ENCODE measurements at places on chromosomes 1 and 21.

- DNase-seq = no peak
These were observed 23.9 kb downstream of the KCNAB2 start for GRCh38 chr1:6069573-6069972.

DNA sequence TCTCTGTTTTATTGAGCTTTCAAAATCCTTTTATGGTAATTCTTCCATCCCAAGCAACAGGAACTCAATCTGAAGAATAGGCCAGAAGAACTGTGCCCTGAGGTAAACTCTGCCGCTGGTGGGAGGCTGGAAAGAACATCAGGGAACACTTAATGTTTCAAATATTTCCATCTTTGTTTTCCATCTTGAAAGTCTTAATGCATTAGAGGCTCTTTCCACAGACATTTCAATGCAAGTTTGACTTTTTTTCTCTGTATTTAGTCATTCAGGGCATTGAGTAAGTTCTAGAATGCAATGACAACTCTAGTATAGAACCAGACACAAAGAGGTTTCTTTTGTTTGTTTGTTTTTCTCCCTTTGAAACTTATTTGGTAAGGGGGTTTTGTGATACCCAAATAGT is 61.5 kb downstream of the KIAA0040 start:
- DNase-seq = no peak

- DNase-seq = peak; percentile 58
These were observed at the start of gene SLC25A24 for GRCh38 chr1:108199781-108200686. Gene SLC25A24, minus strand, starts transcription at chr1:108200343. Its CDS starts 205 bp downstream, at chr1:108200138.

DNA sequence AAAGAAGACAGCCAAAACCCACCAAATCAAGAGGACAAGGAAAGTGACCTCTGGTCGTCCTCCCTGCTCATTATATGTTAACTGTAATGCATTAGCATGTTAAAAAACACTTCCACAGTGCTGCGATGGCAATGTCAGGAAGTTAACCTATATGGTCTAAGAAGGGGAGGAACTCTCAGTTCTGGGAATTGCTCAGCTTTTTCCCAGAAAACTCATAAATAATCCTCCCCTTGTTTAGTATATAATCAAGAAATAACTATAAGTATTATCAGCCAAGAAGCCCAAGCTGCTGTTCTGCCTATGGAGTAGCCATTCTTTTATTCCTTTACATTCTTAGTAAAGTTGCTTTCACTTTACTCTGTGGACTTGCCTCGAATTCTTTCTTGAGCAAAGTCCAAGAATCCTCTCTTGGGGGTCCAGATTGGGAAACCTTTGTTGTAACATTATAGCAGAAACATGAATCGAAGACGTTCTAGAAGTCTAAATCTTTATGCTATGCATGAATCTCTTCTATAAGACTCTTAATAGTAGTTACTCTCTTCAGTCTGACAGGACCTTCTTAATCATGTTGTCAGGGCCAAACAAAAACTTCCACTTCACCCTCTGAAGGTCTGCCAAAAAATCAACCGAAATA is 110.0 kb upstream of the VANGL1 start:
- DNase-seq = no peak

DNA sequence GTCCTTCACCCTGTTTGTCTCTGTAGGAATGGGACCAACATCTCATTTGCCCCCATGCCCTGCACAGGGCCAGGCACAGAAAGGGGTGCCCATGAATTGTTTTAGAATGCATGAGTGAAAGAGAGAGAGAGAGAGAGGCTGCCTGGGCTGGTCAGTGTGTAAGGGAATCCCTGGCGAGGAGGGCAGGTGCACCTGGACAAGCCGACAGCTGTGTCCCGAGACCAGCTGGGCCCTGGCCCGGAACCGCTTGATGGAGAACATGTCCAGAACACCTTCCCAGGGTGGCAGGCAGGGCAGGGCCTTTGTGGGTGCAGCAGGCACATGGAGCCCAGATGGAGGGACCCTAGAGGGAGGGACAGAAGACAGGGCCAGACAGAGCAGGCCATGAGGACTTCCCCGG is 22.7 kb downstream of the SPOCD1 start:
- no peak for DNase-seq

- DNase-seq = no peak
These were observed 35.1 kb downstream of the OLIG1 start for GRCh38 chr21:33105088-33105487.

- DNase-seq = no peak
These were observed 67.3 kb downstream of the VCAM1 start for GRCh38 chr1:100786870-100787269.

- no peak for DNase-seq
These were observed 12.1 kb downstream of the CLCA2 start for GRCh38 chr1:86436041-86436440.

GRCh38 chr21:42406201-42406621 is 2.5 kb downstream of the UBASH3A start:
- DNase-seq = no peak

DNA sequence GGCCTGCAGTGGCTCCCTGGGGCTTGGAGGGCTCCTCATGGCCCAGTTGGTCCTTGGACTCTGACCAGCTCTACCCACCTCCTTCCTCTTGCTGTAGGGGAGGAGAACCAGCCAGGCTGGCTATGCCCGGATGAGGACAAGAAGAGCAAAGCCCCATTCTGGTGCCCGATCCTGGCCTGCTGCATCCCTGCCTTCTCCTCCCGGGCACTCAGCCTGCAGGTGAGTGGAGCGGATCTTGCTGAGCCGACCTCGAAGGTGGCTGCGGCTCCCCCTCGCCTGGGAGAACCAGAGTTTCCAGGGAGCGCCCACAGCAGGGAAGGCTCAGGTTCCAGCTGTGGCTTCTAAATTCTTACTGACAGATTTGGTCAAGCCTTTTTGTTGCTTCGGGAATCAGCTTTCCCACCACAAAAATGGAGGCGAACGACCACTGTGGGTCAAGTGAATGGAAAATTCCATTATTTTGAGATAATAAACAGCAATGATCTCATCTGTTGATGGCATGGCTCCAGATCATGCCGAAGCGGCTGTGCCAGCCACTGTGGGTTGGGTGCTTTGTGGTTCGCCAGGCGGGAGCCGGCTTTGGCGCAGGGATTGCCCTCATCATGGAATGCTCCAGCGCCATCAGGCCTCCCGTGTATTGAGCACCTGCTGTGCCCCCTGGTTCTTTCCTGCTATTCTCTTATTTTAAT is 106.5 kb upstream of the ACTL8 start:
- no peak for DNase-seq

- DNase-seq = no peak
These were observed 666 bp downstream of the CSF3R start for GRCh38 chr1:36481771-36482723.

DNA sequence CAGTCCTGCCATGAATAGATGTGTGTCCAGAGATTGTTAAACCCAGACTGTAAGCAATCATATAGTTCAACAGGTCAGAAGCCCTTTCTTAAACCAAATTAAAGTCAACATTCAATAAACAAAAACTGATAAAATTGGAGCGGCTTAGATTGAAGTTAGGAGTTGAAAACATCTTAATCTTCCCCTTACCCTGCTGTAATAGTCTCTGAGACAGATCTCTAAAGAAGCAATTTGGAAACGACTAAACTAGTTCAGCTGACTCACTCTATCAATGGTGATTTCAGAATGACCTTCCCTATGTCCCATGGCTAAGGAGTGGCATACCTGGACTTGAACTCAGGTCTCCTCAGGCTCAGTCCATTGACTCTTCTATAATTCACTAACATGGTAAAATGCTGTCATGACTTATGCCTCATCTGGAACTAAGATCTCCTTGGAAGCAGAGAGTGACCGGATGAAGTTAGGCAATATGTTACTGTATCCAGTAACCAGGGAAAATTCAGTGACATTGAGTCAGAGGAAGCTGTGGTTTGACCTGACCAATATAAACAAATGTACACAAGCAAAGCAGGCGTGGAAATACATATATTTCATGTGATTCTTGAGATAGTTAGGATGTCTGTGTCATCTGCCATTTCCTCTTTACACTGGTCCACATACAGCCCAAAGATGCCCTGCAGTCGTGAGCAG is 30.1 kb downstream of the SGIP1 start:
- DNase-seq = no peak

- no peak for DNase-seq
These were observed 164.0 kb upstream of the UBE2U start for GRCh38 chr1:64039390-64039926.

- no peak for DNase-seq
These were observed 70.0 kb downstream of the PLD5 start for GRCh38 chr1:242454262-242455051.

GRCh38 chr1:167860231-167860923 is 53.6 kb downstream of the ADCY10 start:
- DNase-seq = no peak

GRCh38 chr1:75613916-75614315 is 3.0 kb upstream of the SLC44A5 start:
- no peak for DNase-seq

DNA sequence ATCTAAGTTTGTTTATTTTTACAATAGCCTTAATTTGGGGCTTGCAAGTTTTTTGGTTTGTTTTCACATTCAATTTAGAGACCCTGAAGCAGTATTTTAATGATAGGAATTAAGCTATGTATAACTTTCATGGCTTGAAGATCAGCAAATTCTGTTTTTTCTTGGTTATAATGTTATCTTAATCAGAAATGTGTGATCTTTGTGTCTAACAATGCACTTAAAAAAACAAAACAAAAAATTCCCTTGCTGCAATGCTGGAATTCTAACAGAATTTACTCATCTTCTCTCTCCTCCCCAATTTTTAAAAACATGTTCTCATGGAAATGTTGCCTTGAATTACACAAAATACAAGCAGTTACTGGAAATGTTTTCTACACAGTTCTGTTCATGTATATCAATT is 113.1 kb downstream of the OLFML2B start:
- no peak for DNase-seq

DNA sequence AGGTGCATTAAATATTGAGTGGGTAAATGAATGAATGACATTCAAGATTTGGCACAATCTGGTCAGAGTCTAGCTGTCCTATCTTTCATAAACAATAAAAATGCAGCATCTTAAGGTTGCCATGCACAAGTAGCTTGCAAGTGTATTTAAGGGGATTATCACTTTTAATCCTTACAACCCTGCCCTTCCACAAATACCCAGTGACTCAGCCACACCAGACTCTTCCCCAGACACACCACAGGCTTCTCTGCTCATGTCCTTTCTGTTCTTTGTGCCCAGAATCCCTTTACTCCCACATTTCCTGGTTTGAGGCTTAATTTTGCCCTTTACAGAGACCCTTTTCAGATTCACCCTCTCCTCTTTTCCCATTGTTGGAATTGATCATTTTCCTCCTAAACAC is 59.8 kb downstream of the KIRREL1 start:
- DNase-seq = no peak

DNA sequence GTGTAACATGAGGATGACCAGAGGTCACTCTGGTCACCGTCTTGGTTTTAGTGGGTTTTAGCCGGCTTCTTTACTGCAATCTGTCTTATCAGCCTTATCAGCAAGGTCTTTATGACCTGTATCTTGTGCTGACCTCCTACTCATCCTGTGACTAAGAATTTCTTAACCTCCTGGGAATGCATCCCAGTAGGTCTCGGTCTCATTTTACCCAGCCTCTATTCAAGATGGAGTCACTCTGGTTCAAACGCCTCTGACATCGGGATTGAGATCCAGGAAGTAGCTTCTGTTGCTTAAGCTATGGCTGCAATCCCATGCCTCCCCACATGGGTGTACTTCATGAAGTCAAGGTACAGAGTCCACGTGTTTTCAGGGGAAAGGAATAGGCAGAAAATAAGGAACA is 19.9 kb downstream of the FMN2 start:
- DNase-seq = no peak

GRCh38 chr1:169201084-169201619 is 94.7 kb downstream of the ATP1B1 start:
- no peak for DNase-seq

GRCh38 chr21:15211491-15212133 is 146.8 kb upstream of the NRIP1 start:
- DNase-seq = no peak

DNA sequence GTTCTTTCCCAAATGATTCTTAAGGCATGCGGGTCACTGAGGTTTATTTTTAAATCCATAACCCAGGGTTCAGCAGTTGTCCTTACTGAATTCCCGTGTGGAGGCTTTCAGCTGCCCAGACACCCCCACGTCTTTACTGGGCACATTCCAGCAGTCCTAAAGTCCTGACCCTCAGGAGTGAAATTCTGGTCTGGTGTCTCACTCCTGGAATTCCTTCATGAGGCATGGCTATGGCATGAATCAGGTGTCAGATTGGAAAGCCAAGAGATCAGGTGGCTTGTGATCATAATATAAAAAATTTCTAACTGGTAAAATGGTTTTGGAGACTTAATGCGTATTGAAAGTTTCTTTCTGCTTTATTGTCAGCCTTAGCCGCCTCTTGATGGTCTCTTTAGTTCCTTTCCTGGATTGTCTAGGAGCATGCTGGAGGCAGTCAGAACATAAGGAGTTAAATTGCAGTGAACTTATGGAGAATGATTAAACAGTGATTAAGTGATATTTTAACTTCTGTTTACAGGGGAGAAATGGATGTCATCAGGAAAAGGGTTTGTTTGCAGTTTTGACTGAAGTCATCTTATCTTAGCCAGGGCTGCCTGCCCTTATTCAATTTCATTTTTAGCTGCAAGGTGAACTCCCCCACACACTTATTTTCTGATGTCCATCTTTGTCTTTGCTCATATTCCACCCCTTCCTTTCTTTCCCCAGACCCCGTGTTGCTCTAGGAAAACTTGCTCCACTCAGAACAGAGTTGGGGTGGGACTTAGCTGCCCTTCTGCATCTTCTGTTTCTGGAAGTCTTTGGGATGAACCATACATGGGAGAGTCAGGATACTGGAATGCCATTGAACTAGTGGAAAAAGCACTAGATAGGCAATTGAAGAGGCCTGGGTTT is 25.7 kb upstream of the MACF1 start:
- DNase-seq = no peak

DNA sequence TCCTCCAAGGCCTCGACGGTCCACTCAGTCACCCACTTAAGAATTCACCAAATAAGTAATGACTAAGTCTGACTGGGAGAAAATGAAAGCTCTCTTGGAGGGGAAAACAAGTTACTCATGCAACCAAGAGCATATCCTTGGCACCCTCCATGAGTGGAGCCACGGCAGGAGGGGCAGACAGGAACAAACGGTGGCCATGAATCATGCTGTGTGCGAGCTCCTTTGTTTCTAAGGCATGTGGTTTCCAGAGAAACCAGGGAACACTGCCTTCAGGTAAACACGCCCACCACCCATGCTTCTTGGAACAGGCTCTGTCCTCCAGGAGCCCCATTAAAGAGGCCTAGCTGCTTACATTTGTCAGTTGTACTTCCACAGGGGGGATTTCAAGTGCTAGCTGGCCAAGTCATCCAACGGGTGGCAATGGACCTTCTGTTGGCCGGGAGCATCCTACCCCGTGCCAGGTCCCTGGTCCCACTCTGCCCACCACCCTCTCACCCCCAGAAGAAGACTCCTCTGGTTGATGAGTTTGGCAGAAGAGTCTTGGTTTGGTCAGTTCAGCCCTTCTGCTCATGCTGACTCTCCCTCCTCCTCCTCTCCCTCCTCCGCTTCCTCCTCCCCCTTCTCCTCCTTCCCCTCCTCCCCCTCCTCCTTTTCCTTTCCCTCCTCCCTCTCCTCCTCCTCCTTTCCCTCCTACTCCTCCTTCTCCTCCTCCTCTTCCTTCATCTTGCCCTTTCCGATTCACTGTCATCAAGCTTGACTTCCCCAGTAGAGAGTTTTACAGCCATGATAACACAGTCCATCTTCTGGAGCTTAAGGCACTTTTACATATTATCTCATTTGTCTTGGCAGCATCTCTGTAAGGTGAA is 107.6 kb downstream of the CCDC185 start:
- no peak for DNase-seq

GRCh38 chr1:183869664-183870063 is 64.7 kb downstream of the RGL1 start:
- DNase-seq = no peak
